ENCODE measurements at places on chromosomes 6 and 20.

- DNase-seq = no peak
Measured at GRCh38 chr6:116060572-116061283, at the start of gene FRK. Gene FRK (minus strand): TSS chr6:116060891. CDS start chr6:116060311, 580 bp downstream.

DNA sequence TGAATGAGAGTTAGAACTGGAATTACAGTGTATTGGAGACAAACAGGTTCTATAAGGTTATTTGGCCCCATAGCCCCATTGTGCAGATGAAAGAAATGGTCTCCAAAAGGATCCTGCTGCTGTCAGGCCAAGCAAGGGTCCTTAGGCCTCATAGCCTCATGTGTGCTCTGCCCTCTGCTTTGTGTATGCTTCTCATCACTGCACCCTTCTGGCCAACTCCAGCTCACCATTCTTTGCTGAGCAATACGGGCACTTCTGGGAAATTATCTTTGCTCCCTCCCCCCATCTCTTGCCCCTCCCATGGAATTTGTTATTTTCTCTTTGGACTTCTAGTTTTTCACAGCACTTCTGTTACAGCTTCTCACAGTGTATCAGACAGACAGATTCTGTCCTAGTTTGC, 298.8 kb downstream of the FOXA2 start:
- no peak for DNase-seq

- no peak for DNase-seq
Measured at GRCh38 chr6:170415318-170415717, 108.8 kb downstream of the FAM120B start.

GRCh38 chr6:160198606-160199211, 59.9 kb downstream of the SLC22A2 start:
- no peak for DNase-seq

GRCh38 chr20:15546525-15547023, 1026.7 kb downstream of the KIF16B start:
- DNase-seq = no peak

GRCh38 chr20:35451295-35451694, 4.1 kb upstream of the CEP250 start:
- no peak for DNase-seq

GRCh38 chr6:168223755-168224154, 95.8 kb downstream of the DACT2 start:
- DNase-seq = no peak

DNA sequence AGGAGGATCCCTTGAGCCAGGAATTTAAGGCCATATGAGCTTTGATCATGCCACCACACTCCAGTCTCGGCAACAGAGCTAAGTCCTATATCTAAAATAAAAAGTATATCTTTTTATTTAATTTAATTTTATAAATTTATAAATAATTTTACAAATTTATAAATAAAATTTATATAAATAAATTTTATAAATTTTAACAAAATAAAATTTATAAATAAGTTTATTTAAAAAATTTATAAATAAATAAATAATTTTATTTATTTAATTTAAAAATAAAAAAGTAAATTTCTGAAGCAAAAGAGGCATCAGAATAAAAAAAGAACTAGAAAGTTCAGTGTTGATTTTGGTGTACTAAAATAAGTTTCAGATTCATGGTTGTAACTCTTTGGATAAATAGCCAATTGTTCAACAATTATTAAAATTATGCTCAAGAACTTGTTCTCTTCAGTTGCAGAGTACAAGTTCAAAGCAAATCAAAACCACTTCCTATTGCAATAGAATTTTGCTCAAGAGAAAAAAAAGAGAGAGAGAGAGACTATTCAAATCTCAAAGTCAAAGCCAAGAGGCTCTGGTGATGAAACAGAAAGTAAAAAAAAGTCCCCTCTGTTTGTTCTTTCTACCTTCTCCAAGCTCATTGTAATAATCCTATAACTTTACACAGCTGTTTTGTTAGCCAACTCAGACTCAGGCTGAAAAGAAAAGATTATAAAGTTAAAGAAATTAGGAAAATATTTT, 547.5 kb upstream of the ADGRB3 start:
- DNase-seq = no peak
